Right ventricle myocardium inferior (tissue), 1 donor: ENCODE measurements at places on chromosomes 16 and 17.

DNA sequence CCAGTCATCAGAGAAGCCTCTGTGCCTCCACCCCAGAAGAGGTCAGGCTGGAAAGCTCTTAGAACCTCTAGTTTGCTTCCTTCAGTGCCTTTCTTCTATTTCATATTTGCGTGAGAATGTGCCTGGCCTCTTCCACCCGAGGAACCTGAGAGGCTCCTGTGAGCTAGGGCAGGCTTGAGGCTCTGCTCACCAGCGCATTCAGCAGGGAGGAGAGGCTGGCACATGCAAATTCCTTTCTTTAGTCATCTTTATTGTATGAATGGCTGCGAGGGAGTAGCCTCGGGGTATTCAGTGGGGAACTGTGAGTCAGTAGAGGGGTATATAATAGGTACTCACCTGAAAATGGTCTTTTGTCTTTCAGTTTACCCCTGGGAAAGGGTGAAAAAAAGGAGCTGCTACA, 268.3 kb downstream of the ABCC12 start:
- DNase-seq: no peak

DNA sequence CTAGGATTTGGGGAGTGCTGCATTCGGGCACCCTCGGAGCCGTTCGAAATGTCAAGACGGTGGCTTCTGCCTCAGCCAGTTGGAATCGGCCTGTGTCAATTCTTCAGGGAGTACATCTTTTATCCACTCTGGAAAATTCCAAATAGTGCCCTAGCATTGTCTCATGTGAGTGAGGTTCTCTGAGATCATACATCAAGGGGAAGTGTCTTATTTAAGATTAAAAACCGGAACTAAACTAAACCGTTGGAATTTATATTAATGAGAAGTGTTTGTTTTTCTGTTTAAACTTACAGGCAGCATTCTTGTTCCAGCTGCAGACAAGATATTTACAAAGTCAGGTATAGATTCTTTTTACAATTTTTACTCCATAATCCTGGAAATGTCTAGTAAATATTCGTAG, 56.8 kb downstream of the SLC47A1 start:
- no peak for DNase-seq

- DNase-seq: no peak
Observed at GRCh38 chr16:13108126-13108525, 206.7 kb downstream of the SHISA9 start.

DNA sequence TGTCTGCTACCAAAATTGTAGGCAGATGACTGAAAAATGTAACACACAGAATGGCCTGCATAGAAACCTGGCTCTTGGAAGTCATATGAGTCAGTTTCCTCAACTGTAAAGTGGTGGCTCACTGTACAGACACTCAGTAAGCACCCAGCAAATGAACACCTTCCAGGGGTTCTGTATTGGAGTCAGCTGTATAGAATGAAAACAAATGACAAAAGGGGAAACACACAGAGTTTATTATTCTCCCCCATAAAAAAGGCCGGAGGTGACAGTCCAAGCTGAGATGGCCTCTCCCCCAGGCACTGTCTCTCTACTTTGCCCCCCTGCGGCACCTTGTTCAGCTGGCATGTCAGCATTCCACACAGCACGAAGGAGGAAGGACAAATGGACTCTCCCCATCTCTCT, 6.2 kb upstream of the MEOX1 start:
- DNase-seq: no peak

DNA sequence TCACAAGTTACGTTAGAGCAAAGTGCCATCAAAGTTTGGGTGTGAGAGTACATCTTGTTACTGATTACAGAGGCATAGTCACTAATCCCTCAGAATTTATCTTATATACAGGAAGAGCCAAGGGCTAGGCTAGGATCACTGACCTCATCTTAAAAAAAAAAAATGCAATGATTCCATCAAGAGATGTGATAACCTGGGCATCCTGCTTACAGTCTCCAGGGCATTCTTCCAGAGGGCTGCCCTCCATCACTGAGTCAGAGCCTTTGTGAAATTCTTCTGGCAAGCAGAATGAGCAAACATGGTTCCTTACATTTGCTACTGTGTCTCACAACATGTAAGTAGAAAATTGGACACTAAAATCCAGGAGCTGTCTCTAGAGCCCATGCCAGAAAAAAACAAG, 410.6 kb downstream of the ZFHX3 start:
- no peak for DNase-seq

DNA sequence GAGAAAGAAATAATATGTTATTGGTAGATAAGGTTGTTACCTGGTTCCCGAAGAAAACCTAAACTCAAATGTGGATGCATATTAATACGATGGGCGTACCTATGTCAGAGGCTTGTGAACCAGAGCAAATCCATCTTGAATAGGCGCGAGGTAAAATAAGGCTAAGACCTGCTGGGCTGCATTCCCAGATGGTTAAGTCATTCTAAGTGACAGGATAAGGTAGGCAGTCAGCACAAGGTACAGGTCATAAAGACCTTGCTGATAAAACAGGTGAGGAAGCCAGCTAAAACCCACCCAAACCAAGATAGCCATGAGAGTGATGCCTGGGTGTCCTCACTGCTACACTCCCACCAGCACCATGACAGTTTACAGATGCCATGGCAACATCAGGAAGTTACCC, 1400.1 kb downstream of the CDH8 start:
- DNase-seq: no peak

DNA sequence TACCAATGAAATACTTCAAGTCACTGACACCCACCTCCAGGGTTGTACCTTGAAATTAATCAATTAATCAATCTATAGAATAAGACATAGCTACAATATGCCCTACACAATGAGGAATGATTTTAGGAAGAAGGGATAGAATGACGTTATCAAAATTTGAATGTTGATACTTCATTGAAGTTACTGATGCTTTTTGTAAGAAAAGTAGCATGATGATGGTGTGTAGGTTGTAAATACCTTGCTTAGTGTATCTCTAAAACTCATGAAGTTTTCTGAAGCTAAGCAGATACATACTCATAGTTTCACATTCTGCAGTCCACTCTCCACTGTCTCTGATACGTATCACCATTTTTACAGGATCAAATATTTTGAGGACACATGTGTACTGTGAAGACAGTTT, 670.4 kb upstream of the GOT2 start:
- DNase-seq: no peak

GRCh38 chr17:1557355-1558095, 5.1 kb downstream of the PITPNA start:
- no peak for DNase-seq

DNA sequence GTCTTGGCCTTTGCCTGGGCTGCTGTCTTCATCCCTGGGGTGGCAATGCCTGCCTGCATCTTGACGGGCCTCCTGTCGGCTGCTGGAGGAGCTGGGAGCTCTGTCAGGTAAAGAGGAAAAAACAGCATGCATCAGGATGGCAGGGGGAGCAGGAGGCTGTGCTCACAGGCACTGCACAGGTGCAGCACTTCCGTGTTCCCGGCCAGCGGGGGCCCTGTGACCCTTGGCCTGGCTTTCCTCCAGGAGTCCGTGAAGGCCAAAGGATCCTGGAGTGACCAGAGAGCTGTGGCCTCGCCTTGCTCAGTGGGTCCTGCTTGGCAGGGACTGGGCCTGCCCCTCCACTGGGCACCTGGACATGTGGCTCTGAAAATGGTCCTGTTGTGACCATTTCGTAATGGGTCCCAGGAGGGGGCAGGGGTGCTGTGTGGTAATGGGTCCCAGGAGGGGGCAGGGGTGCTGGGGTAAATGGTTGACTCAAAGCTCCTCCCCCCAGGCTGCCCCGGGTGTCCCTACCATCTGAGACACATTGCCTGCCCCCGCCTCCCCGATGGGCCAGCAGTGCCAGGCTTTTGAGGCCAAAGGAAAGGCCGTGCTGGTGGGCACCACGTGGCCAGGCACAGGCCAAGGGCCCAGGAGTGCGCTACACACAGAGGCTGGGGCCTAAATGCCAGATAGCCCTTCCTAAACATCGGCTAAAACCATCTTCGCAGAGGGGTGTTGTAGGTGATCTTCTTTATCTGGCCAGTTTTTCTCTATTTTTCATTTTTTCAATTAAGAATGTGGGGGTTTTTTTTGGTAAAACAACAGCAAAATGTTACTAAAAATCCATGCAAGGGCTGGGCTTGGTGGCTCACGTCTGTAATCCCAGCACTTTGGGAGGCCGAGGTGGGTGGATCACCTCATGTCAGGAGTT, 4.0 kb upstream of the FASN start:
- no peak for DNase-seq

DNA sequence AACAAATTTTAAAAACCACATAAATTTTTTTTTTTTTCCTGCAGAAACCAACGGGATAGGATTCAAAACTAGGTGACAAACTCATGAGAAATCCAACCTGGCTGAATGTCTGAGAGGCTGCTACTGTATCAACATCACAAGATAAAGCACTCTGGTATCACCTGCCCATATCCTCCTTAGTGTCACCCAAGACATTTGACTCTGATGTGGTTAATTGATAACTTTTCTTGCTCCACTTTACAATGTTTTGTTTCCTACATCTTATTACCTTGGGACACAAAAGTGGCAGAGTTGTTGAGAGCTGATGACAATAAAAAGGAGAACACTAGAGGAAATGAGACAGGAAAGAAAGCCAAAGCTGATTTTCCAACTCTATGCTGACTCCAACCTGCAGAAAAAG, 4.0 kb upstream of the FBXL20 start:
- DNase-seq: no peak
